Epithelial cell of alveolus of lung (primary cell): ENCODE measurements at places on chromosomes 12 and 14. TPM values are rescaled to one million over a fixed set of nuclear protein-coding genes. Genes with fewer than 3 reads are reported as not detected.

AMN gene
- total RNA-seq: 0.08 TPM in 1 of 2 replicates, not detected in the other

POTEM gene
- total RNA-seq: not detected in 2 replicates

SLC25A47 gene
- 0.48 TPM in 1 of 2 replicates, not detected in the other for total RNA-seq

TAS2R42 gene
- not detected in 2 replicates for total RNA-seq

SPRYD4 gene
- 1.0 and 1.2 TPM in 2 replicates for total RNA-seq

POTEG gene
- total RNA-seq: not detected in 2 replicates

PDE3A gene
- total RNA-seq: 3.6 and 20.3 TPM in 2 replicates

SLC10A1 gene
- total RNA-seq: not detected in 2 replicates

ACIN1 gene
- total RNA-seq: 53.3 and 99.1 TPM in 2 replicates

DHRS7 gene
- 60.6 and 77.8 TPM in 2 replicates for total RNA-seq
